ENCODE measurements at places on chromosomes 2 and 18.

GRCh38 chr2:177313162-177313781, 48.7 kb upstream of the NFE2L2 start:
- no peak for DNase-seq

- no peak for DNase-seq
Observed at GRCh38 chr2:200471928-200472645, 37.8 kb downstream of the KCTD18 start.

DNA sequence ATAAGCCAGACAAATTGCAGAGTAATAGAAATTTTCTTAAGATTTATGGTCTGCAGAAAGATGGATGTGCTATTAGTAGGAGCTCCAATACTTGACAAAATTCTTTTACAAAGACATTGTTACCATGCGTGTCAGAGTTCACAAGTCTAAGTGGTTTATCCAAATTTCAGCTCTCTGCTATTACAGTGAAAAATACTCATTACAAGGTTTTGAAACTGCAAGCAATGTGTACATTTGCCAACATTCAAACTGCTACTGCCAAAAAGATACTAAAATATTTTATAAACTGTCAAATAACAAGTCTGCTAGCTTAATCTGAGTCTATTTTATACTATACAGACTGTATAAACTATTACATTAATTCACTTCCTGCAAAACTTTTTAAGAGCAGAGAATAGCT, 1341.5 kb upstream of the ACVR2A start:
- no peak for DNase-seq

GRCh38 chr2:64641599-64641998, 12.1 kb downstream of the SERTAD2 start:
- DNase-seq: no peak

- no peak for DNase-seq
Observed at GRCh38 chr18:72940986-72941385, 73.2 kb upstream of the NETO1 start.

DNA sequence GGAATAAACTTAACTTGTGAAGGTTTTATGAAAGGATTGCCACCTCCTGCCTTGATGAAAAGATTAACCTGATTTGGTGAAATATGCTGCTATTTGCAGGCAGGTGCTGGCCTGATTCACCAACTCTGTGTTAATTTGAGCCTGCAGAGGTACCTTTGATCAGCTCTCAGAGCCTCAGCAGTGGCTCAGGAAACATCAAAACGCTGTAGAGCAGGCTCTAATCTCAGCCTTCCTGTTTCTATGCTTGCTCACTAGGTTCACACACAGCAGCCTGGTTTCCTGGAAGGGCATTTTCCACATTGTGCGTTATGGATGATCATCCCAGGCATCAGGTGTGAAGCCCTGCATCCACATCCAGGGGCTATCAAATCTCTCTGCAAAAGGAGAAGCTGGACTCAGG, 16.9 kb downstream of the TGIF1 start:
- no peak for DNase-seq

- no peak for DNase-seq
Observed at GRCh38 chr18:79558196-79558932, 121.2 kb upstream of the CTDP1 start.

- no peak for DNase-seq
Observed at GRCh38 chr2:14628901-14629300, 3.6 kb upstream of the LRATD1 start.

- no peak for DNase-seq
Observed at GRCh38 chr2:23751747-23752265, 175.1 kb downstream of the ATAD2B start.

DNA sequence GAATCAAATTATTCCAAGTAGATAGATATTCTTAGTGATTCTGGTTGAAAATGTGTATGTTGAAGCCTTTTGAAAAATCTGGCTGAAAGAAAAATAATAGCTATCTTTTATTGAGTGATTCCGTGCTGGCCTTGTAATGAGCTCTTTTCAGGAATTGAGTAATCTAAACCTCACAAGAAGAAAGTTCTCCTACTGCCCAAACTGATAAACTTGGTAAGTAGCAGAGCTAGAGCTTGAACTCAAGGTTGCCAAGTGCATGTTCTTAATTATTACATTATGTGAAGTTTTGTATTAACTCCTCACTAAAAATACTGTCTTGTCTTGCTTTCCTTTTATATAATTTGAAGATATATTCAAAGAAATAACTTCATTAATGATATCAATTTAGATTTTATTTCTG, 1.6 kb upstream of the PPP1R1C start:
- DNase-seq: no peak

DNA sequence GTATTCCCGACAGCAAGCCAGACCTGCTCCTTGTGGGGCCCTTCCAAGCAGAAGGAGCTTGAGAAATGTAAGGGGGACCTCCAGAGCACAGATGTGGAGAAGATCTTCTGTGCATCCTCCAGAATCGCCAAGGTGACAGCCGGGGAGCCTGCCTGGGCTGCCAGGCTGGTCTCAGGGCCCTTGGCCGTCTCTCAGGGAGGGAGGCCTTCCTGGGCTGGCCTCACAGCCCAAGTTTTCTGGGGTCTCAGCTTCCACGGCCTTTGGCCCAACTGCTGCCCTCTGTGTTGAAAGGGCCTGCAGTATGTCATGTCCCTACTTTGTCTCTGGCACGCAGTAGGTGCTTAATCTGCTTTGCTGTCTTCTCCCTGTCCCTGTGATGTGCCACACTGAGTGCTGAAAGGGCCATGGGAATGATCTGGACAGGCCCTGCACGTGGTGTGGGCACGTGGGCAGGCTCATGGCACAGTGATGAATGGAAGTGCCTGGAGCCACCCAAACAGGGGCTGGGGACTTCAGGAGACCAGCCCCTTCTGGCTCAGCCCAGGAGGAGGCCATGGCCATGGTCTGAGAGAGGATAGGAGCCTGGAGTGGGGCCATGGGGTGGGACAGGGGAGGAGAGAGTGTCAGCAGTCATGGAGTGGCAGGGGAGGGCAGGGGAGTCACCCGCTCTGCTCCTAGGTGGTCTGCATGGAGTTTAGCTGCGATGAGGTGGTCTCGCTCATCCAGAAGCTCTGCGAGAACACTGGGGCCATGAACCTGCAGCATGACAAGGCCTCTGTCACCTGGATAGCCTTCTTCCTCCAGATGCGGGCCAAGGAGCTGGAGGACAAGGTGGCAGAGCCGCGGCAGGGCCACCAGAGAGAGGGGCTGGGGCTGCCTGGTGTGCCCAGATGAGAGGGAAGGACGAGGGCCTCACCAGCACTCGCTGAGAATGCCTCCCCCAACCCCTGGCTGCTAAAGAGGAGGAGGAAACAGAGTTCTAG, 35.4 kb downstream of the HJURP start:
- no peak for DNase-seq

DNA sequence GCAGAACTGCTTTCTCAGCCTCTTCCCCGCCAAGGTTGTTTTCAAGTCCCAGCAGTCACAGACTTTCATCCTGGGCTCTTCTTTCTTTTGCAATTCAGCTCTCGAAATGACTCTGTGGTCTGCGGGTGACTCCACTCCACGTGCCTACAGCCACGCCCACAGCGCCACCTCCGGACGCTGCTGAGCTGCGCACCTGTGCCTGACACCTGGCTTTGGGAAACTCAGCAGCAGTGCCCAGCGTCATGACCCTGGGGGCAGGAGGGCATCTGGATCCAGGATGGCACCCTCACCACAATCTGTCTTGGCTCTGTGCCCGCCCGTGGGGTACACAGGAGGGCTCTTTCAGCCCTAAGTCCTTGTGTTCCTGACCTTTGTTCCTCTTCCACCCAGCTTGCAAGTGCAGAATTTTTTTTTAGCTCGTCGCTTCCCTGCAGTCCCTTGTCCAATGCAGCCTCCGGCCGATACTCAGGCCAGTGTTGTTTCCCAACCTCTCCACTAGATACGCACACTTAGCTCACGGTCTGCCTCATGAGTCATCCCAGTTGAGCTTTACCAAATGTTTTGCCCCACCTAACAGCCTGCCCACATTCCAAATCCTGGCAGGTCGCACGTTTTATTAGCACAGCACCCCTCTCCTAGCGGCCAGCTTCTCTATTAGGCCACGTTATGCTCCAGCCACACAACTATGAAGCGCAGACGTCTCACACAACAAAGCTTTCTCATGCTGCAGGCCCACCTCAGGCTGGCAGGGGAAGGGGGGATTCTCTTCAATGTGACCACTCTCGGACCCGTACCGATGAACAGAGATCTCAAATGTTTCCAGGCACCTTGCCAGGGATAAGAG, 6.5 kb upstream of the CAPN10 start:
- DNase-seq: no peak

DNA sequence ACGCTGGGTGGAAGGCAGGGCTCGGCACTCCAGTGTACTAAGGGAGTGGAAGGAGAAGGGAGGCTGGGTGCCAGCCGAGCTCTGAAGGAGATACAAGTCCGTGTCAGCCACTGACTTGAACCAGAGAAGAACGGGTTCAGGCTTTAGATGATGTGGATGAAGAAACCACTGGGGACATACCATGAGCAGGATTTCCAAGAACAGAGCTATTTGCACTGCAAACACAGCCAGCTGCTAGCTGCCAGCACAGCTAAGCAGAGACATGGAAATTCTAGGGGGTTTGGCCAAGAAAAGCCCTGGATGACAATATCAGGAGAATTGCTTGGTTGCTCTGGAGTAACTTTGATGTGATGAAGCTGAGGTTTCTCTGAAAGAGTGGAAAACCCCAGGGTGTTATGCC, 5.2 kb downstream of the CD207 start:
- DNase-seq: no peak

DNA sequence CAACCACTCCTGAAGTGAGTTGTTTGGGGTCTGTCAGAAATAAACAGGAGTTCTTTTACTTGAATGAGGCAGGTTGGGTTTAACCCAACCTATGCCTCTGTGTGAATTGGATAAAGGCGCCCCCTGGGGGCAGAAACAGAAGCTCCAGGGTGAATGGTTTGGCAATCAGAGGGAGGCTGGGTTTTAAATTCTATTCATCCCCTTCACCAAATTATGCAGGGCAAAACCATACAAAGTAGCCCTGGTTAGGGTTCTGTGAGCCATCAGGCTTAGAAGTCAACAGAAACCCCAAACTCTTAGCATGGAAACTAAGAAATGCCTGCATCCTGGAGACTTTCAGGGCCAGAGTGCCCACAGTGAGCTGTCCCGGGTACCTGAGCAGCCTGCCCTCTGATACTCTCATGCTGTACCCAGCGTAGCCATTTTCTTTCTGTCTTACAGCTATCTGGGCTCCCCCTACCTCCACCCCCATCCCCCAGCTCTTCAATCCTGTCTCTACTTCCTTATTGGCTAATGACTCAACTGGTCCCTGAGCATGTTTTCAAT, 241.5 kb downstream of the ICOS start:
- no peak for DNase-seq

DNA sequence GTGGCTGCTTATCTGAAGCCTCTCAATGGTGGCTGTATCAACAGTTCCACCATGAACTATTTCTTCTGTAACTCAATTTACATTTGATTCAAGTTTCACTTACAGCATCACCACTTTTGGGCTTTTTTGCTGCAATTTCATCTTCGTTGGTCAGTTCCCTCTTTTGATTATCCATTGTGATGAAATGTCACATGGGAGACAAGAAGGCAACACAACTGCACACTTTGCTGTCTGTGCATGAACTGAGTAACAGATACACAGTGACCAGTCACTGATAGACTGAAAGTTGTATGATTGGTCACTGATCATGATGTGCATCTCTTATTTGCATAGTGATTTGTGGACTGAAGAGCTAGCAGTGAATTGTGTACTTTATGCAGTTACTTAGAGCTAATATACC, 130.7 kb upstream of the RNF152 start:
- no peak for DNase-seq

DNA sequence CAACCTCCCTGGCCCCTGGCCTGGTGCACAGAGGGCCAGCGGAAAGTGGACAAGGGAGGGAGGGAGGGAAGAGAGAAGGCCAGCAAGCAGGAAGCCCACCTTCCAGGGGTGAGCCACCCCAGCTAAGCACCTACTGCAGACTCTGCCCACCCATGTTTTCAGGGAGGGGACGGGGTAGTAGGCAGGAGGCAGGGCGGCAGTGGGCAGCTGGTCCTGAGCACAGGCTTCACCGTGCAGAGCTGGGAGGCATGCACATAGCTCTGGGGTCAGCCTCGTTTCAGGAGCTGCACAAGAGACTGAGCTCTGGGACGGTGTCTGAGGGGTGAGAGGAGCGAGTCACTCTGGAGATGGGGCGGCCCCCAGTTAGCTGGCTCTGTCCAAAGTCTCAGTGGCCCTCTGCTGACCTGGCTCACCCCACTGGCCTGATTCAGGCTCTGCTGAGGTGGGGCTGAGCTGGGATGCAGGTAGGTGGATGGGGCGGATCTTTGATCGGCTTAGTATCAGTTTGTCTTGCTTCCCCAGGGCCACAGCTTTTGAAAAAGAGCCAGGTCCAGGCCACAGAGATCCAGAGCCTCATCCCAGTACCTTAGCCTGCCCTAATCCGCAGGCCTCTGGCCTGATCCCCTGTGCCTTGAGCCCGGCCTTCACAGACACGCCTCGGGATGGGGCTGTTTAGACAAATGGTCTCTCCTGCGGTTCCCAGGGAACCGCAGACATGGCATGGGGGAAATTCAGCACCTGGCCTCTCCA, 3.7 kb downstream of the NMUR1 start:
- no peak for DNase-seq
